NCI-H460 (cell line): ENCODE measurements at places on chromosomes 5 and 9.

DNA sequence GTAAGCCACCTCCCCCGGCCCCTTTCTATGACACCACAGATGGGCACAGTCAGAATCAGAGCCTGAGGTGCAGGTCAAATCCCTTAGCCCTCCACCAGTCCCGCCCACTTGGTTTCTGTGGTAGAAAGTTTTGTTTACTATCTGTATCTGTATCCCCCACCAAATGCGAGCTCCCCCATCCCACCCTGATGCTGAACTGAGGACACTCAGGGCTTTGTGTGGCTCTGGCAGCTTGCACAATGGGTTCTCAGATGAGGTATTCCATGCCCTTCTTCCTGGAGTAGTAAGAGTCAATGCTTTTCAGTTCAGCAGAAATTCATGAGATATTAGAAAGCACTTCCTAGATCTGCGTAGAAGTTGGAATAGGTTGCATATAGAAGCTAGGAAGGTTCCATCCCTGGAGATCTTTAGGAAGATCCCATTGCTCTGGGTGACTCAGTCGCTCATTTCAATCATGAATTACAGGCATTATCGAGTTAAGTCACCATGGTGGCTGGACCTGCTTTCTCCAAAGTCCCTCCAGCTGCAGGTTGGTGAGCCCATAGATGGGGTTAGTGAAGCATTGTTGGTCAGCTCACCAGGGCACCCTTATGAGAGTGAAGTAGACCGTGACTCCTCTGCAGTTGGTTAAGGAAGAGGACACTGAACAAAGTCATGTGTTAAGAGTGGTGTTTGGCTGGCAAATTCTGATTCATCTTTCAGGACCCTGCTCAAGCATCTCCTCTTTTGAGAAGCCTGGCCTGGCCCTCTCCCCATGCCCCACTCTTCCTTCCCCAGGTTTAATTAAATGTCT, 10.6 kb upstream of the KCNIP1 start:
- DNase-seq = no peak

DNA sequence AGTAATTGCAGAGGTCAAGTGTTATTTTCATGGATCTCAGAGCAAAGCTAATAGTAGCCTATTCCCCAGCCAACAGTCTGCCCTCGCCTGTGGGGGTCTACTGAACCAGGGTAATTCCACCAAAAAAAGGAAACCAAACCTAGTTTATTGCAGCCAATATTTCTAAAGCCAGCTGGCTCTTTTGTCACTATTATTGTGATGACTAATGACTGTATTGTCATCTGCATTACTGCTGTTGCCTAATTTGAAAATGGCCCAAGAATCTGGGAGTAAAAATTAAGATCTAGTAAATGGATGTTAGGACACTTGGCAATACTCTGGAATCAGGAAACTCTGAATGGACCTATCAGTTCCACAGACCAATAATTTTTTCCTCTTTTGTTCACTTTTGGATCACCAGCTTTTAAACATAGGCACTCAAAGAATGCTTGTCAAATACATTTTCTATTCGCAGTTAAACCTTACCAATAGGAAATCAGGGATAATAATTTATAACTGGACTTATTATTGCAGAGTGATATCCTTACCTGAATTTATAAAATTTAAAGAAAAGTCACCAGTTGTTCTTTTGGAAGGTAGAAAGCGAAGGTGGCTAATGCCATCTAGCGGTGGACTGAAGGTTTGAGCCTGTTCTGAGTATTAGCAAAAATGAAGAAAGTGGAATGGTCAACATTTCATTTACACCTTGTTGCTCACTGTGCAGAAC, 69.2 kb downstream of the SYK start:
- peak; percentile 54 for DNase-seq

DNA sequence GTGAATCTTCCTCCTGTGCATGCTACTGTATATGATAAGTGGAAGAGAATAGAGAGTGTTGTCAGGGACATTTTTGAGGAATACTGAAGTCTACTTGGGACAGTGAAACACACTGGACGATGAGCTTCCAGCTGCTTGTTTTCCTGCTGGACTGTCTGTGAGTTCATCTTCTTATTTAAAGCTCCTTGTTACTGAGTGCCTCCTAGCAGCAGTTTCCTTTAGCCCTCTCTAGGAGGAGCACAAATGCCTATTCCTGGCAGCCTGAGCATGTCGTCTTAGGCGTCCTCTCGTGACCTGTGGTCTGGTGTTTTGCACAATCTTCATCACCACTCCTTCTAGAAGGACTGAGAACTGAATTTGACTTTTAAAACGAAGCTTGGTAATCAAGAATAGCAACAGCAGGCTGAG, 43.8 kb downstream of the ANKRD33B start:
- no peak for DNase-seq

GRCh38 chr5:145203193-145203592, 631.9 kb downstream of the PRELID2 start:
- no peak for DNase-seq

DNA sequence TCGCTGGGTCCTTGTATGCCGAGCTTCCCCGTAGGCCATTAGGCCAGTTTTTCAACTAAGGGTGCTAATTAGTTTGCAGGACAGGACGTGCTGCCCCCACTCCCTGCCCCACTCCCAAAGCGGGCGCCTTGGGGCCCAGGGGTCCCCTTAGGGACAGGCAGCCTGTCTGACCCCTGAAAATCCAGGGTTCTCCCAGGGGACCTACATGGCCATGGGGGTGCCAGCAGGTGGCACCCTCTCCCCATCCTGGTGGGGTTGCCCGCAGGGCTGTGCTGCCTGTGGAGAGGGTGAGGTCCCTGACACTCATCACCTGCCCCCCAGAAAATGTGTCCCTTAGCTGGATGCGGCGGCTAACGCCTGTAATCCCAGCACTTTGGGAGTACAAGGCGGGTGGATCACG, 8.5 kb upstream of the CCDC187 start:
- DNase-seq = no peak

- no peak for DNase-seq
These were observed 26.4 kb downstream of the IL9 start for GRCh38 chr5:135869276-135869675.

- no peak for DNase-seq
These were observed 106.9 kb downstream of the DCP2 start for GRCh38 chr5:113083481-113083880.

DNA sequence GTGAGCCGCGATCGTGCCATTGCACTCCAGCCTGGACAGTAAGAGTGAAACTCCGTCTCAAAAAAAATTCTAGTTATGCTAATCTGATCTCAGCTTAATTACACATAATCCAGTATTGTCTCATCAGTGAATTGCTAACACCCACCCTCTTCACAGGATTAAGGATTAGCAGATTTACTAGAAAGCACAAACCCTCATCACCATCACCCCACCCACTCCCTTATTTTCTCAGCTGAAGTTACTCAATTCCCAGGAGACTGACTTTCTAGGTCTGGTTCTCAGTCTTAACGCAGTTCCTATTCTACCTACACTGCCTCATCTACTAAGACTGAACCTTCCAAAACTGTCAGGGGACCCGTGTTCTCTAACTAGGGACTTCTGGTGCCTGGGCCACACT, 9.0 kb downstream of the TOR1B start:
- DNase-seq = no peak

- no peak for DNase-seq
These were observed 6.0 kb downstream of the PCDH12 start for GRCh38 chr5:141952020-141952419.

- no peak for DNase-seq
These were observed 106.7 kb downstream of the OXCT1 start for GRCh38 chr5:41763574-41763973.

DNA sequence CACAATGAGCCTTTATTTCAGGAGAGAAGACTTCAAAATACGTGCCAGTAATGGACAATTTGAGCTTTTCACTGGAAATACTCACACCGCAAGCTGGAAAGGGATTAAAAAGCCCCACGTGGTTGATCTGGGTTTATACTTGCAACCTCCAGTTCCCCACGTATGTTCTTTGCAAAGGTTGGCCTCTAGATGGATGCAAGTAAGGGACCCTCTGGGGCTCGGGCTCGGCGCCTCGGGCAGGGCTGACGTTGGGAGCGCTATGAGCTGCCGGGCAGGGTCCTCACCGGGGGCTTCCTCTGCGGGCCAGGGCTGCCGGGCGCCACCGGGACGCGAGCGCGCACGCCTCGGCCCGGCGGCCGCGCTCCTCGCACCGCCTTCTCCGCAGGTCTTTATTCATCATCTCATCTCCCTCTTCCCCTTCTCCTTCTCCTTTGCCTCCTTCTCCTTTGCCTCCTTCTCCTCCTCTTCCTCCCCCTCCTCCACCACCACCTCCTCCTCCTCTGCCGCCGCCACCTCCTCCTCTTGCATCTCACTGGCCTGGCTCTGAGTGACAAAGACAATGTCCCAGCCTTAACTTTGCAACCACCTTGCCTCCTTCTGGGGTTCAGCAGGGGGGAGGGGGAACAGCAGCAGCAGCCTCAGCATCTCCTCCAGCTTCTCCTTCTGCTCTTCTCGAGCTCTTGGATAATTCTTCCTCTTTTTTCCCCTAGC, 701 bp upstream of the ZNF462 start:
- no peak for DNase-seq

DNA sequence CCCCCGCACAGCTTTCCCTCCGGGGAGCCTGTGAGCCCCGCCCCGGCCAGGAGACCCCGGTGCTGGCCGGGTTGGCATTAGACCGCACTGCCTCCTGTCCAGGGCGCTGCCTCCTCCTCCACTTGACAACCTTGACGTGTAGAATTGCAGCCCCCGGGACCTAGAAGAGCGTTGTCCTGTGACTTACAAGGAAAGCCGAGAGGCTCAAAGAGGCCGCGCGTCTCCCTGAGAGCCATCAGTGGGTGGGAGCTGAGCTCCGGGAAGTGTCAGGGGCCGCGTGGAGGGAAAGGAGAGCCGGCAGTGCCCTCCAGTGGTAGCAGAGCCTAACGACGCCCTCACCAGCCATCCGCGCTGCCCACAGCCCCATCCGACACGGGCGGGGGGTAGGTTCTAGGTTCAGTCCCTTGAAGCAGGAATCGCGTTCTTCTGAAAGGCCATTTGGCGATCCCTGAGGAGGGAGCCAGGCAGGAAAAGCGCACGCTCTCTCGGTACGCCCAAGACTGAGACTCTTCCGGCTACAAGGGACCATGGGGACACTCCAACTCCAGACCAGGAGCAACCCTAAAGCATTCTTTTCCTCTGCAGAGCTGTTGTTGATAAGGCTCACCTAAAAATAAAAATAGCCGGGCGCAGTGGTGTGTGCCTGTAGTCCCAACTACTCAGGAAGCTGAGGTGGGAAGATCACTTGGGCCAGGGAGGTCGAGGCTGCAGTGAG, 40.6 kb upstream of the SAP30L start:
- DNase-seq = peak; percentile 66
